ENCODE measurements at places on chromosomes 2 and 18.

- DNase-seq = no peak
Measured at GRCh38 chr2:9830685-9831410, 12.4 kb upstream of the TAF1B start.

DNA sequence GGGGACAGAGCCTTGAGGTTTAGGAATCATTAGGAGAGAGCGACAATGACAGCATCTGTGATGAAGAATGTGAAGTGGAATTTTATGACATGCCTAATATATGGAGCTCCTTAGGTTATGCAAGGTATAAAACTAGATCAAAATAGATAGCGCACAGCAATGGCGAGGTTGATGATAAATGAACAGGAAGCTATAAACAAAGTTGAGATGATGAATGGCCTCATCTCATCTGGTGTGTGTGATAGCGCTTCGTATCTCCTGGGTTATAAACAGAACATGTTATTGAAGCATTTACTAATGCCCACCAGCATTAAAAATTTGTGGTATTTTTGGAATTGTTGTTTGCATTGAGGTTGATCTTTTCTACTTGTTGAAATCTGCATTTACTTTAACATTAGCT, 231.5 kb downstream of the LTBP1 start:
- no peak for DNase-seq

- no peak for DNase-seq
Measured at GRCh38 chr18:56795381-56795780, 144.2 kb downstream of the WDR7 start.

- no peak for DNase-seq
Measured at GRCh38 chr18:77059294-77059916, 73.2 kb downstream of the MBP start.

DNA sequence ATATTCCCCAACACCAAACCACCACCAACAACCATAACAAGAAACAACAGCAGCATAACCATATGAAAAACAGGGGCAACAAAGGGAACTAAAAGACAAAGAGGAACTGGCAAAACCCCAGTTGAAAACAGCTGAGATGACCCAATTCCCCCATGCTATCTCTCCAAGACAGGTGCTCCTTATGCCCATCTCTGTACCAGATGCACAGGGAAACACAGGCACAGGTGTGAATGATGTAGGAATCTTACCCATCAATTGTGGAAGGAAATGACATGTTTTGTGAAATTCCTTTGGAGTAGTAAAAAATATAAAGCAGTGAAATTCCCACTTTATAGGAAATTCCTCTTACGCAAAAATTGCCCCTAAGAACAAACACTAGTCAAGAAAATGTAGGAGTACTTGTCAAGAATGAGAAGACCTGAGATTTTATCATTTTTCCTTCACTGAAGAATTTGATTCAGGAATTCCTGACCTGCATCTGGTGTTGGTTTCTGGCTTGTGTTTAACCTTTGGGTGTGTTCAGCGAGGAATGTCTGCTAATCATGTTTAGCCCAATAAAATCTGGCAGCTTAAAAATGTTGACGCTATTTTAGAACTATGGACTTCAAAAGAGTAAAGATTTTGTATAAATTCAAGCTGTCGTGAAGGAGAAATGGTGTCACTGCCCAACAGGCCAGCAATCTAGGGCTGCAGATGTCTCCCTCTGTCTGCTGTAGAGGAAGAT, 67.7 kb upstream of the ARHGAP28 start:
- DNase-seq = no peak

DNA sequence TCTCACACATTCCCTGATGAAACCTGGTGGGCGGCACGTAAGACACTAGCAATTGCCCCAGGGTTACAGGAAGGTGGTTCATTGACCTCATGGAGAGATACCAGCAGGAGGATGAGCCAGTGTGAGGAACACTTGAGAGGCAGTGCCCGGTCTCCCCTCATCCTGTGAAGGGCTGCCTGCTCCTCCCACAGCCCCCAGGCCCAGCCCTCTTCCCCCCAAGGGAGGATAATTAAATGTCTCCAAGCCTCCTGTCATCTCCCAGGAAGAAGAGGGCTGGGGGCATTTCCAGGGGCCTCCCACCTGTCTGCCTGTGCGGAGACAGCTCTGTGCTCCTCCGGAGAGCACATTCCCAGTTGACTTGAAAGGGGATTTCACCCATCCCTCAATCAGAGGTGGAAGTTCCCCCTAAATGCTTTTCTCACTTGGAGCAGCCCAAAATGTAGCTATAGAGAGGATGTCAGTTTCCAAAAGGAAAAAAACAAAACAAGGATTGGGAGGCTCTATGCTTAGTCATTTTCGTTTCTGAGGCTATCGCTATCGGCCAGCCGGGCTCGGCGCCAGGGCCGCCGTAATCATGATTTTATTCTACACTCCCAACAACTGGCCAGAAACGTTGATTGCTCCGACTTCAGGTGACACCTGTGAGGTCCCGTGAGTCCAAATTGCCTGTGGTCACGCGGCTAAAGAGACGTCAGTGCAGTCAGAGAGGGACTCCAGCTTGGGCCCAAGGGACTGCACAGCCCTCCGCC, 7.1 kb downstream of the KCNF1 start:
- DNase-seq = no peak

- DNase-seq = no peak
Measured at GRCh38 chr2:59204040-59204439, 962.9 kb upstream of the FANCL start.

DNA sequence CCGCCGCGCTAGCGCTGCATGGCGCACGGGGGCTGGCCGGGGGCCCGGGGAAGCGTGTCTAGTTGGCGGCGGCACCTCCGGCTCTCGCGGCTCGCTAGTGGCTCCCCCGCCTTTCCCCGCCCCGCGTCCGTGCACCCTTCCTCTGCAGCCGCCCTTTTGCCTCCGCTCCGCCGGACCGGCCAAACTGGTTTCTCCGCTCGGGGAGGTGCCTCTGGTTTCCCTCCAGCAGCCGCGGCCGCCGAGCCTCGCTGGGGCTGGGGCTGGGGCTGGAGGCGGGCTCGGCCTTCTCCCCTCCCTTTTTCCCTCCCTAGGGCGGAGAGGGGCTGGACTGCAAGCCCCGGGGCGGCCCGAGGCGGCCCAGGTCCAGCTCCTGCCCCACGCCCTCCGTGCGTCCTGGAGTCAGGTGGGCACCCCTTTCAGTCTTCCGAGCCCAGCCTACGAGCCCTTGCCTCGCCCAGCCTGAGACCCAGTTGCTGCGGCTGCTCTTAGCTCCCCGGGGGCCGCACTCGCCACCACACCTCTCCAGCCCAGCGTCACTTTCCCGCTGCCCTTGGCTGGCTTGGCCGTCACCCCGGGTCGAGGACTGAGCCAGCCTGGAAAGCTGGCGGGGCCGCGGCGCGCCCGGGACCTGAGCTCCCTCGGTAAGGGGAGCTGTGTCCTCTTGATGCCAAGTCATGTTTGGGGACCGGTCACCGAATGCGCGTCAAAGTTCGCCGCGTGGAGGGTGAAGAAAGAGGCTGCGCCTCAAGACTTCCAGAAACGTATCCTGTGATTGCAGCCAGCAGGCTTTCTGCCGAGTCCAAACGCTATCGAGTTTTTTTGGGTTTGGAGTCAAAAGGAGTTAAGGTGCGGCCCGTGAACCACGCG, at the start of gene ATP8B1:
TSS of gene ATP8B1 (minus strand) at position 213 of the 867 bp plus-strand sequence. CDS start 71,508 bp downstream, outside the sequence.
- DNase-seq = no peak

GRCh38 chr2:9200633-9201015, 6.0 kb upstream of the ASAP2 start:
- no peak for DNase-seq

- no peak for DNase-seq
Measured at GRCh38 chr2:42169874-42170521, 845 bp downstream of the EML4 start.

Measured in activated CD4-positive, alpha-beta T cell treated with anti-CD3 and anti-CD28 coated beads, Interleukin-2, amount 50 U/mL, for 4 hours (primary cell).